ENCODE measurements at places on chromosomes 3 and 15. TPM values are rescaled to one million over a fixed set of nuclear protein-coding genes. Genes with fewer than 3 reads are reported as not detected.
A peak's percentile ranks its signal among the peaks of the same experiment; 100 is the strongest.

GRCh38 chr3:189195302-189195701, 23.5 kb downstream of the TPRG1 start:
- DNase-seq: no peak
- no peaks in the 10 kb centered on the region for H3K27me3 ChIP-seq
- no peaks in the 10 kb centered on the region for H3K4me1 ChIP-seq

- H3K36me3 ChIP-seq: no peaks in the 10 kb centered on the region
- peaks cover 14% of the 10 kb centered on the region for H3K27me3 ChIP-seq
- H3K27ac ChIP-seq: no peak overlapping the region
- H3K4me1 ChIP-seq: no peaks in the 10 kb centered on the region
- DNase-seq: no peak
Observed at GRCh38 chr3:119794971-119795612, 13.2 kb downstream of the NR1I2 start.

DNA sequence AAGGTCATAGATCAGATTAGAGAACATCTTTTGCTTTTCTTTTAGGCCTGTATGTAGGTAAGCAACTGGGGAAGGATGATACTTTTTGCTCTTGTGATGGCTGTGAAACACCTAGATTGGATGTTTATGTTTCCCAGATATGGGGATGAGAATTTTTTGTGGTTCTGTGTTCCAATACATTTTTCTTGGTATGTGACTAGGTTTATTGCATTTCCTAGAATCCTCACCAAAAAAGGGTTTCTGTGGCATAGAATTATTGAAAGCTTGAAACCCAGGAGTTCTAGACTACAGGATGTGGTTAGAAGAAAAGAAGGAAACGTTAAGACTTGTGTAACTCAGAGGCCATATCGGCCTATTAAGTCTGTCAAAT, 25.8 kb downstream of the OXNAD1 start:
- H3K4me1 ChIP-seq: peaks cover 55% of the 10 kb centered on the region
- no peak for DNase-seq
- no peaks in the 10 kb centered on the region for H3K27me3 ChIP-seq

DNA sequence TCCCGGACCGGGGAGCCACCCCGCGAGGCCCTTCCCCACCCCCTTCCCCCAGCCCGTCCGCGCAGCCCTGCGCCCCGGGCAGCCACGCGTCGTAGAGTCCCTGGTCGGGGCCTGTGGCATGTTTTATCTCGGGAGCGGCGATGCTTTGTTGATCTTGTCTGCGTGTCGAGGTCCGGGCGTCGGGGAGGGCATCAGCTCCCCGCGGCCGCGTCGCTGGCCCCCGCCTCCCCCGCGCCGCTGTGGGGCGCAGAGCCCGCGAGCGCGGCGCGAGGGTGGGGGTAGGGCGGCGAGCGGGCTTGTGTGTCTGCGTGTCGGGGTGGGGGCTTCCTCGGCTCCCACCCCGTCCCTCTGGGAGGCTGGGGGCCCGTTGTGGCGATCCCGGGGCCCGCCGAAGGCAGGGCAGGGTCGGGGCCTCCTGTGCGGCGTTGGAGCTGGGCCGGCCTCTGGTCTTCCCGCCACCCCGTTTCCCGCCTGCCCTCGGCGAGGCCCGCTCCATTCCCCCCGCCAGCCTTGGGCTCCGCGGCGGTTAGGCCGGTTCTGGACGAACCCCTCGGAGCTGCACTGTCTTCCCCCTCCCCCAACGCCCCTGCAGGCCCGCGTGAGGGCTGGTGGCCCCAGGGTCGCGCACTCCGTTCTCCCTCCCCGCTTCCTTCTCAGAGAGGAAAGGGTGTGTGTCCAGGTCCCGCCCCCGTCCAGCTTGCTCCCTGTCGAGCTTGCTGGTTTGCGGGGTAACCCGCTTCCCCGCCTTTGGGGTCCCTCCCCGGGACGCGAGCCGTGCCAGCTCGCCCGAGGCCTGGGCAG, 695 bp downstream of the GMPS start:
- H3K36me3 ChIP-seq: peaks cover 10% of the 10 kb centered on the region
- peak; percentile 63 for DNase-seq
- H3K27me3 ChIP-seq: no peaks in the 10 kb centered on the region
- peak overlapping the region; percentile 95 for H3K4me3 ChIP-seq
- H3K4me1 ChIP-seq: peaks cover 34% of the 10 kb centered on the region

DNA sequence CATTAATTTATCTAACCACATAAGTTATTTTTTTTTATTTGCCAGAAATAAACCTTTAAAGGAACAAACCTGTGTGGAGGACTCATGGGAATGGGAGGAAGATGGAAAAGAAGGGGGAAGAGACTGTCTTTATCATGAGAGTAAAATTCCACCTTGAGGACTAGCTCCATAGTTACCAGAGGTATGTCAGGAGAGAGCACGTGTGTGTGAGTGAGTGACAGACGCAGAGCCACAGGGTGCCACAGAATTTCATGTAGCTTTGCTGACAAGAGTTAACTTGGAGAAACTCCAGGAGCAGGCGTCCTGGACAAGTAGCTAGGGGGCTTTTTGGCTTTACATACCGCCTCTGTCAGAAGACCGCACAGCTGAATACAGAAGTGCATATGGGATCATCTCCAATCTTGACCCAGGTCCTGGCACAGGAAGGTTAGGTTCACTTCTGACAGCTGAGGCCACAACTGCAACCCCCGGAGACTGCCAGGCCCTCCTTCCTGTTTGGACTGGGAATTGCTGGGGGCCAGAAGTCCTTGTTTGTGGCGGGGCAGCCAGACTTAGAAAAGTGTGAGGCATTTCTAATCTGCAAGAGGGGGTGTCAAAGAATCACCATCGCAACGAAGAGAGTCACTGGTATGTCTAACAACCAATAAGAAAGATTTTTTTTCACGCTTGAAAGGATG, 197.8 kb upstream of the TPM1 start:
- no peaks in the 10 kb centered on the region for H3K4me1 ChIP-seq
- no peak overlapping the region for H3K27ac ChIP-seq
- H3K27me3 ChIP-seq: peaks cover 7% of the 10 kb centered on the region
- no peaks in the 10 kb centered on the region for H3K36me3 ChIP-seq

DNA sequence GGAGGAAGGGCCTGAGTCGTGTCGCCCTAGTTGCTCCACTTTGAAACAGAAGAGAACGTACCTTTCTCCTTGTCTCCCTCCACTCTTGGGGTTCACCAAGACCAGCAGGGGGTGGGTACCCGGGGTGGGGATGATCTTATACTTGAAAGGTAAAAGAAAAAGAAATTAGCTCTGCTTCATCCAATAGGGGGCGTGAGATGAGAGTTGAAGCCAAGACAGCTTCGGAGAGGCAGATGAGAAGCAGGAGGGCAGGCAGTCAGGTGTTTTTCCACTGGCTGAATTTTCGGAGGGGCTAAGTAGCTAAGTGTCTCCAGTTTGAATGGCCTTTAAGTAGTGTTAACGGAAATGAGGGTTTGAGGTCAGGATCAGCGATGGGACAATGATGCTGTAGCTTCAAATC, 100.4 kb downstream of the DGKG start:
- H3K27me3 ChIP-seq: no peaks in the 10 kb centered on the region
- no peaks in the 10 kb centered on the region for H3K36me3 ChIP-seq

- H3K27ac ChIP-seq: no peak overlapping the region
- no peaks in the 10 kb centered on the region for H3K27me3 ChIP-seq
- H3K4me1 ChIP-seq: peaks cover 12% of the 10 kb centered on the region
- DNase-seq: no peak
Observed at GRCh38 chr3:187896646-187897045, 151.4 kb upstream of the BCL6 start.

DNA sequence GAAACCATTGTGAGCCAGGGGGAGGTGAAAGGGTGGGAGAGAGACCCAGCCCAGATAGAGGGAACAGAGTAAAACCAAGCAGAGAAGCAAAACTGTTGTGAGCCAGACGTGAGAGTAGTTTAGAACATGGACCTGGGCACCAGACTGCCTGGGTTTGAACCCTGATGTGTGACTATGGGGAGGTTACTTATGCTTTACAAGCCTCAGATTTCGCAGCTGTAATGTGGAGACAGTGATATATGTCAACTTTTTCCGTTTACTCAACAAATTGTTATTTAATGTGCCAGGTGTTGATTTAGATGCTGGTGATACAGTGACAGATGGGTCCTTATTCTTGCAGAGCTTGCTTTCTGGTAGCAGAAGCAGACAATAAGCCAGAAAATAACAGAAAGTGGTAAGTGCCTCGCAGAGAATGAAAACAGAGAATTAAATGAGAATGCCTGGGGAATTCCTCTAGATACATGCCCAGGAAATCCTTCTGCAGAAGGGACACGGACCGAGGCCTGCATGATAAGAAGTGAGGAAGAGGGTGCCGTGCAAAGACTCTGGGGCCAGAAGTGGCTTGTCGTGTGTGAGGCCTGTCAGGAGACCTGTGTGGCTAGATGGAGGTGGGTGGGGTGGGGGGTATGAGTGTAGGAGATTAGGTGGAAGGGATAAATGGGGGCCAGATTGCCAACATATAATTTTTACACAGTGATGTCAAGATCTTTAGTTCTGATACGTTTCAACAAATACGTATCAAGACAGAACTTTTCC, 15.0 kb downstream of the KAT2B start:
- H3K36me3 ChIP-seq: peaks cover 27% of the 10 kb centered on the region
- no peak overlapping the region for H3K27ac ChIP-seq
- H3K27me3 ChIP-seq: no peaks in the 10 kb centered on the region

- H3K4me1 ChIP-seq: no peaks in the 10 kb centered on the region
- no peak overlapping the region for H3K4me3 ChIP-seq
- H3K27me3 ChIP-seq: no peaks in the 10 kb centered on the region
- no peaks in the 10 kb centered on the region for H3K36me3 ChIP-seq
Observed at GRCh38 chr15:99137111-99137546, 32.2 kb downstream of the SYNM start.

- no peaks in the 10 kb centered on the region for H3K36me3 ChIP-seq
- no peak overlapping the region for H3K27ac ChIP-seq
- H3K4me1 ChIP-seq: no peaks in the 10 kb centered on the region
- H3K4me3 ChIP-seq: no peak overlapping the region
- peaks cover 39% of the 10 kb centered on the region for H3K27me3 ChIP-seq
- no peak for DNase-seq
Observed at GRCh38 chr15:44808557-44808956, 72.2 kb downstream of the TRIM69 start.

GRCh38 chr15:68581725-68582124, 2.9 kb downstream of the CORO2B start:
- DNase-seq: no peak
- H3K4me1 ChIP-seq: peaks cover 10% of the 10 kb centered on the region
- no peak overlapping the region for H3K4me3 ChIP-seq
- H3K36me3 ChIP-seq: no peaks in the 10 kb centered on the region

GRCh38 chr3:61903931-61904657, 342.7 kb downstream of the PTPRG start:
- no peaks in the 10 kb centered on the region for H3K27me3 ChIP-seq
- DNase-seq: no peak
- H3K27ac ChIP-seq: no peak overlapping the region
- no peaks in the 10 kb centered on the region for H3K36me3 ChIP-seq
- H3K4me3 ChIP-seq: no peak overlapping the region
- H3K4me1 ChIP-seq: no peaks in the 10 kb centered on the region

GRCh38 chr3:188151438-188151837, 2.5 kb upstream of the LPP start:
- DNase-seq: no peak
- no peak overlapping the region for H3K4me3 ChIP-seq
- H3K36me3 ChIP-seq: peaks cover 20% of the 10 kb centered on the region
- peaks cover 49% of the 10 kb centered on the region for H3K4me1 ChIP-seq
- no peaks in the 10 kb centered on the region for H3K27me3 ChIP-seq
- H3K27ac ChIP-seq: no peak overlapping the region

- no peak overlapping the region for H3K27ac ChIP-seq
- peaks cover 28% of the 10 kb centered on the region for H3K27me3 ChIP-seq
- H3K4me3 ChIP-seq: no peak overlapping the region
- DNase-seq: no peak
- peaks cover 16% of the 10 kb centered on the region for H3K4me1 ChIP-seq
Observed at GRCh38 chr3:71778353-71778752, 6.6 kb downstream of the PROK2 start.

DNA sequence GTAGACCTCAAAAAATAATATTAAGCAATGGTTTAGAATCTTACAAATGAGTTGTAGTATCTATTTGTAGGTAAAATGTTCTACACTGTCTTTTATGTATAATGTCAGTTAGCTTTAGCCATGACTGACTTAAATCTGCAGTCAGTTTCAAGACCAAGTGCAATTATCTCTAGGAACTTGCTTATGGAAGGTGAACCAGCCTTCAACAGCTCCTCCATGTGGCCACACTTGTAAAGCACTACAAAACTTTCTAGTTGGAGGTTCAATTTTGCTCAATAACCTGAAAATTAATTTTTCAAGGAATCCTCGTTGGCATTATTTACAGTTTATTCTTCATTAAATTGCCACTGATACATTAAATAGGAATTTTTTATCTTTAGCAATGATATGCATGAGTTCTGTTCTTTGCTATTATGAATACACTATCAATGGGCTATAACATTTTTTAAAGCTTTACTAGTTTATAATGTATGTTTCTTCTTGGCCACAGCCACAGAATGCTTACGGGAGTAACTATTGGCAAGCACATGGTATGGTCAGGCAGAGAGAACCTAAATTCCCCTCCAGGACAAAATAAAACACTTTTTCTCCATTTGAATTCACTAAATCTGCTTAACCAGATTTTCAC, 315.3 kb upstream of the UBE2E2 start:
- no peak for DNase-seq
- H3K4me1 ChIP-seq: no peaks in the 10 kb centered on the region
- H3K36me3 ChIP-seq: no peaks in the 10 kb centered on the region
- no peak overlapping the region for H3K27ac ChIP-seq
- H3K27me3 ChIP-seq: no peaks in the 10 kb centered on the region

- no peaks in the 10 kb centered on the region for H3K27me3 ChIP-seq
- peaks cover 9% of the 10 kb centered on the region for H3K36me3 ChIP-seq
- H3K4me3 ChIP-seq: peak overlapping the region; percentile 36
- peaks cover 35% of the 10 kb centered on the region for H3K4me1 ChIP-seq
- no peak for DNase-seq
Observed at GRCh38 chr15:68231102-68231818, 1.7 kb upstream of the CLN6 start.

GRCh38 chr3:45670991-45671390, 18.2 kb upstream of the SACM1L start:
- no peaks in the 10 kb centered on the region for H3K27me3 ChIP-seq
- peaks cover 68% of the 10 kb centered on the region for H3K36me3 ChIP-seq
- H3K4me1 ChIP-seq: peaks cover 43% of the 10 kb centered on the region
- no peak overlapping the region for H3K27ac ChIP-seq
- H3K4me3 ChIP-seq: no peak overlapping the region

DNA sequence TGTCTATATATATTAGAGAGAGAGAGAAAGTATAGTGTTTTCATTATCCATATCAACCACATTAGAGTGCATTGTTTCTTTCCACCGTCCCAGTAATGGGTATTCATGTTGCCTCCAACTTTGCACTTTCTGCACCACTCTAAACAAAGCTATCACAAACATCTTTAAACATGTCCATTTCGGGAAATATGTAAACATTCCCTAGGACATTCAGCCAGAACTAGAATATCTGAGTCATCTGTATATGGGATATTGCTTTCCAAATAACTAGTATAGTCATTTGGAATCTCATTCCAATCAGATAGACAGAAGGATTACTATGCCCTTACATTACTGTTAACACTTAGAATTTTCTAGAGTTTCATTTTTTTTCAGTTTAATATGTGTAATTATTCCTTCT, 914.9 kb upstream of the EPHA6 start:
- no peak for DNase-seq
- no peaks in the 10 kb centered on the region for H3K36me3 ChIP-seq
- no peak overlapping the region for H3K27ac ChIP-seq
- no peaks in the 10 kb centered on the region for H3K27me3 ChIP-seq
- no peaks in the 10 kb centered on the region for H3K4me1 ChIP-seq

MAP6D1 gene
- total RNA-seq: 0.91 TPM

TGM4 gene
- not detected for total RNA-seq

ISLR2 gene
- total RNA-seq: not detected

IL17RE gene
- total RNA-seq: 1.3 TPM

ZCWPW2 gene
- 0.42 TPM for total RNA-seq

NR1I2 gene
- 0.26 TPM for total RNA-seq

MOBP gene
- not detected for total RNA-seq

TGM5 gene
- total RNA-seq: 0.31 TPM

EPHA6 gene
- total RNA-seq: not detected

BFSP2 gene
- 0.42 TPM for total RNA-seq

SPINK8 gene
- not detected for total RNA-seq
